ENCODE measurements at places on chromosomes 7 and 10. TPM values are rescaled to one million over a fixed set of nuclear protein-coding genes. Genes with fewer than 3 reads are reported as not detected.

JAKMIP3 gene
- 0.35 TPM for total RNA-seq

KRIT1 gene
- 85.8 TPM for total RNA-seq

DNA sequence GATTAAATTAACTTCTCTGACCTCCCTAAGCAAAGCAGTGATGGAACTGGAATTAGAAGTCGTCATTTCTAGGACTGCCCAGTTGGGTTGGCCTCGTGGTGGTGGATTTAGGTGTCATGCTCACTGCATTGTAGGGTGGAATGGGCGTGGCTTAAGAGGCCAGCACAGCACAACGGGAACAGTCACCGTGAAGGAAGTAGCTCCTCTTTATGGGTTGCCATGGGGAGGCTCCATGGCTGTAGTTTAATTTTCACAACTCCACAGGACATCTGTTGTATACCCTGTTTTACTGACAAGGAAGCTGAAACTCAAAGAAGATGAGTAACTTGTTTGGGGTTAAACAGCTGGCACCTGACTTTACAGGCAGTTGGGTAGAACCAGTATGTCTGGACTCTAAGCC, 208.3 kb downstream of the CELF2 start:
- H3K4me3 ChIP-seq: no peak overlapping the region
- no peak for DNase-seq
- no peaks in the 10 kb centered on the region for H3K4me1 ChIP-seq

CPEB3 gene
- 9.0 TPM for total RNA-seq

CRYGN gene
- 0.41 TPM for total RNA-seq

GRCh38 chr7:40656349-40656748, 521.5 kb downstream of the SUGCT start:
- H3K36me3 ChIP-seq: no peaks in the 10 kb centered on the region
- DNase-seq: no peak
- peaks cover 12% of the 10 kb centered on the region for H3K4me1 ChIP-seq
- no peak overlapping the region for H3K4me3 ChIP-seq
- H3K27me3 ChIP-seq: no peaks in the 10 kb centered on the region
